Mesothelial cell of epicardium (in vitro differentiated cells): ENCODE measurements at places on chromosomes 7 and 10.

- DNase-seq: no peak
Measured at GRCh38 chr10:22253580-22253882, 35.7 kb upstream of the EBLN1 start.

- DNase-seq: no peak
Measured at GRCh38 chr7:133795068-133795665, 332.0 kb upstream of the LRGUK start.

GRCh38 chr10:59036311-59037017 lies 140.0 kb upstream of the PHYHIPL start:
- no peak for DNase-seq

GRCh38 chr10:12922117-12922900 lies 79.2 kb downstream of the CCDC3 start:
- no peak for DNase-seq

- DNase-seq: no peak
Measured at GRCh38 chr7:114687238-114687637, 234.7 kb upstream of the MDFIC start.
